NCI-H2227 treated with DMSO at 0.1 percent for 48 hours (cell line): ENCODE measurements at places on chromosomes 6 and 20.

DNA sequence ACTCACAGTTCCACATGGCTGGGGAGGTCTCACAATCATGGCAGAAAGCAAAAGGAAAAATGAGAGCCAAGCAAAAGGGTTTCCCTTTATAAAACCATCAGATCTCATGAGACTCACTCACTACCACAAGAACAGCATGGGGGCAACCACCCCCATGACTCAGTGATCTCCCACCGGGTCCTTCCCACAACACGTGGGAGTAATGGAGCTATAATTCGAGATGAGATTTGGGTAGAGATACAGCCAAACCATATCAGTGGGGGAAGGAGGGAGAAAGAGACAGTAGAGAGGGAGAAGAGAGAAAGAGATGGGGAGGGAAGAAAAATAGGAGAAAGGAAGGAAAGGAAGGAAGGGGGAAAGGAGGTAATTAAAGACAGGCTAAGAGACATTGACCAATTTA lies 30.1 kb downstream of the GMDS start:
- no peak for DNase-seq

DNA sequence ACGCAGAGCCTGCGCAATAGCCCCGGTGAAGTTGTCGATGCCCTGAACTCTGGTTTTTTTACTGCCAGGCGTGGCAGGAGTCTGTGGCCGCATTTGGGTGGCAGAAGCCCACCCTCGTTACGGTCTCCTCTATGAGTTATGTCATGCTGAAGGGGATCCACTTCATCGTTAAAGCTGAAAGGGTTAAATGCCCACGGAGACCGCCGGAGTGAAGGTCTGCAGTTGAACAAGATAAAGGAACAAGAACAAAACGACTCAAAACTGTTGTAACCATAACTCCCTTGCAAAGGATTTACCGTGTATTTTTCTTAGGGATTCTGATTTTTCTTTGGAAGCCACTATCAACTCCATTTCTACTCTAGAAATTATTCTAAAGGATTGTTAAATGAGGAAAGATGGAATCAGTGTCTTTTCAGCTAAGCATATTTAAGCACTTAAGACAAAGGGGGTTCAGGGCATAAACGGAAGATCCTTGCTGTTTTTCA lies 501 bp upstream of the ELOVL5 start:
- no peak for DNase-seq

- DNase-seq: no peak
These were observed 145.2 kb downstream of the COL21A1 start for GRCh38 chr6:56102216-56102615.

DNA sequence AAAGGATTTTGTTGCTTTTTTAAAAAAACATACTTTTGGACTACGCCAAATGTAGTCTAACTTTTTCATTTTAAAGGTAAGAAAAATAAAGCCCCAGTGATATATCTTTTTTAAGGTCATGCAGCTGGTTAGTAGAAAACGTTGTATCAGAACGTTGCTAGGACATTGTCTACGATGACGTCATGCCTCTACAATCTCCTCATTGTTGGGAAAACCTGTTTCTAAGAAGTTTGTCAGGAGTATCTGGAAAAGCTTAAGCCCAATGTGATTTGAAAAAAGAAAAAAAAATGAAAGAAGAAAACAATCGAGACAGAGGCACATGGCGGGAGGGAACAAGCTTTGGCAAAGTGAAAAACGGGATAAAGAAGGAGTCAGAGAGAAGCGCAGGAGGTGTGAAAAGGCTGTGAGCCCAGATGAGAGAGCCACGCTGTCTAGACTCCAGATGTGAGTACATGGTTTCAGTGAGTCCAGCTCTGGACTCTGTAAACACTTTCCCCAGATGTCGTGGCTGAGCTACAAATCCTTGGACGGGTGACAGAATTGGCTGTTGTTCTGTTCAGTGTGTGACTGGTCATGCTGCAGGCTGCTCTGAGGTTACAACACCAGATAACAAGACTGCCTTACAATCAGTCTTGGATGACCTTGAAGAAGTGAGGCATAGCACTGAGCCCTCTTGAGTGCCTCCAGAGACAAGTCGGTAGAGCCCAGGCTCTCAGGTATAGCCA lies 656.7 kb upstream of the ID4 start:
- no peak for DNase-seq

DNA sequence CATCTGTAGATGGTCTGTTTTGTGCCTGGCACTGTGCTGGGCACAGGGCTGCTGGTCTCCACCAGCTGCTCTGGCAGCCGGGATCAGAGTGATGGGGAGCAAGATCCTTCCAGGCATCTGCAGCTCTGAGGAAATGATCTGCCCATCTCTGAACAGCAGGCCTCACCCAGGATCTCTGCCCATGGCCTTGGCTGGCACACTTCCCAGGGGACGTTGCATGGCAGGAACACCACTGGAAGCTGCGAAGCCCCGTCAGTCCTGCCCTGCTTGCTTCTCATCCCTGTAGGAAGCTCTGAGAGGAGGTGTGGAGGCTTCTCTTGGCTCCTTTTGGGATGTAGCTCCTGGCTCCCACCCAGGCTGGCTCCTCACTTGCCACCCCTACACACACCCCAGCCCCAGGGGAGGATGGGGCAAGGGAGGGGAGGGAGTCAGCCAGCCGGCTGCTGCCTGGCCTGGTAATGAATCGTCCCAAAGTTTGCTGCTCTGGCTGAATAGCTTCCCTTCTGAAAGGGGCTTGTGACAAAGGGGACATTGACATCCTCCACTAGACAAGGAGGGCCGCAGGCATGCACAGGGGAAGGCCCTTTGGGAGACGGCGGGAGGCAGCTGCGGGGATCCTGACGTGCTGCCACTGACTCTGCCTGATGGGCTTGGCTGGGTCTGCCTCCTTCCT lies 108.9 kb downstream of the VEGFA start:
- no peak for DNase-seq

- DNase-seq: no peak
These were observed 29.3 kb upstream of the TXNDC5 start for GRCh38 chr6:7939864-7940228.

- no peak for DNase-seq
These were observed 422.2 kb upstream of the PLCB4 start for GRCh38 chr20:8646716-8647115.

DNA sequence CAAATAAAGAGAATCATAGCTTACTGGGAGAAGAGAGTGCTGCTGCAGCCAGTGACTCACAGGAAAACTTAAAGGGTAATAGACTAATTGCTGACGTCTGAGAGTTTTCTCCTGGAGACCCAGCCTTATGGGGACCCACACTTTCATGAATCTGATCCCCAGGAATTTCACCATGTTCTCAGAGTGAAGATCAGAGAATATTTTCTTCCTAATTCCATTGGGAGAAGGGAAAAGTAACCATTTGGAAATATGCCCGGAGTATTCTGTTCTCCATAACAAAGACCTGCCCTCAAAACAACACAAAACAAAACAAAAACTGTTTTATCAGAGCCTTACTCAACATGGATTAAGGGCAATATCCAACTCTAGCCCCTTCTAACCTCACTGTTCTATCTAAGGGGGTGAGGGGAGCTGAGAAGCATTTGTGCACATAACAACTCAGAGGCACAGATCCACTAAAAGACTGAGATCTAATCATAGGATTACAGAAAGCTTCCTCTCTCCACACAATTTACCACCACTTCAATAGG lies 168.2 kb upstream of the SSTR4 start:
- no peak for DNase-seq
